Renal cortex interstitium (tissue), 15 donors: ENCODE measurements at places on chromosomes 6 and 20. TPM values are rescaled to one million over a fixed set of nuclear protein-coding genes. Genes with fewer than 3 reads are reported as not detected.

The GATA5 gene
- polyA plus RNA-seq: 8.0 TPM

The GPX5 gene
- not detected for polyA plus RNA-seq

The TRIM10 gene
- polyA plus RNA-seq: 0.39 TPM

The FOXQ1 gene
- polyA plus RNA-seq: 11.8 TPM

The HTR1E gene
- polyA plus RNA-seq: 0.93 TPM

The IL17F gene
- 0.59 TPM for polyA plus RNA-seq

The FOXA2 gene
- 0.06 TPM for polyA plus RNA-seq

DNA sequence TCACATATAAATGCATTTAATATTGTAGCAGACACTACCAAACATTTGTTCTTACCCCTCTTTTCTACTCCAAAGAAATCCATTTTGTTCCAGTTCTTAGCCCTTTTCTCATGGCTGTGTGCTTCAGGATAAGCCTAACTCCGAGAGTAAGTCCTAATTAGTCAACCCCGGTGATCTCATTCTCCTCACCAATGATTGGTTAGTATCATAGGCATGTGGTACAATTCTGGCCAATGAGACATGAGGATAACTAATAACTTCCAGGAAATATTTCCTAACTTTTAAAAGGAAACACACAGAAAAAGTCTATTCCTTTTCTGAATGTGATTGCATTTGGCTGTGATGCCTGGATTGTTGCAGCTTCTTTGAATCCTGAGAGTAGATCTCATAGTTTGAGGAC lies 116.0 kb downstream of the GPR63 start:
- DNase-seq: no peak

- no peak for DNase-seq
These were observed 94.0 kb upstream of the SLC2A12 start for GRCh38 chr6:134146268-134147033.

- no peak for DNase-seq
These were observed 101.7 kb upstream of the BMP2 start for GRCh38 chr20:6665621-6666355.

GRCh38 chr20:5996765-5997164 lies 46.3 kb downstream of the MCM8 start:
- no peak for DNase-seq

GRCh38 chr20:36927704-36928103 lies 23.8 kb downstream of the SAMHD1 start:
- no peak for DNase-seq

DNA sequence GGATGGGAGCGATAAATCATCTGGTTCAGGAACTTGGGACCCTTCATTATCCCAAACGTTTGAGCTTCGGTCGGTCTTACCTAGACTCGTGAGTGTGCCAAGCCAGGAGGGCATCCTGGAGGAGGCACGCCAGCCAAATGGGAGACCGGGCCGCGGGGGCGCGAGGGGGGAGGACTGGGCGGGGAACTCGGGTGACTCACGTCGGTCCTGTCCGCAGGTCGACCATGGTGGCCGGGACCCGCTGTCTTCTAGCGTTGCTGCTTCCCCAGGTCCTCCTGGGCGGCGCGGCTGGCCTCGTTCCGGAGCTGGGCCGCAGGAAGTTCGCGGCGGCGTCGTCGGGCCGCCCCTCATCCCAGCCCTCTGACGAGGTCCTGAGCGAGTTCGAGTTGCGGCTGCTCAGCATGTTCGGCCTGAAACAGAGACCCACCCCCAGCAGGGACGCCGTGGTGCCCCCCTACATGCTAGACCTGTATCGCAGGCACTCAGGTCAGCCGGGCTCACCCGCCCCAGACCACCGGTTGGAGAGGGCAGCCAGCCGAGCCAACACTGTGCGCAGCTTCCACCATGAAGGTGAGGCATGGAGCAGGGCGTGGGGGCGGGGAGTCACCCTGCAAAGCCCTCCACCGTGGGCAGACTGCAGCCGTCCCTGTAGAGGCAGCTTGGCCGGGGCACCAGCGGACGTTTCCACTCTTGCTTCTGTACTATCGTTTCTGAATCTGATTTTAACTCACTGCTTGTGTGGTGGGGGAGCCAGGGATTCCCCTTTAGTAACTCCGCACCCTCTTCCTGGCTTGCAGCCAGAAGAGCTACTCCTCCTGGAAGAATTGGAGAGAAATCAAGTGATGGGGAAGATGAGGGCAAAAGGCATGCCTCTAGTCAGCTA lies 2.7 kb downstream of the BMP2 start:
- DNase-seq: peak; percentile 10

- DNase-seq: no peak
These were observed 20.4 kb downstream of the ACSS1 start for GRCh38 chr20:25037288-25038102.

GRCh38 chr6:128357392-128358130 lies 162.8 kb downstream of the PTPRK start:
- no peak for DNase-seq

DNA sequence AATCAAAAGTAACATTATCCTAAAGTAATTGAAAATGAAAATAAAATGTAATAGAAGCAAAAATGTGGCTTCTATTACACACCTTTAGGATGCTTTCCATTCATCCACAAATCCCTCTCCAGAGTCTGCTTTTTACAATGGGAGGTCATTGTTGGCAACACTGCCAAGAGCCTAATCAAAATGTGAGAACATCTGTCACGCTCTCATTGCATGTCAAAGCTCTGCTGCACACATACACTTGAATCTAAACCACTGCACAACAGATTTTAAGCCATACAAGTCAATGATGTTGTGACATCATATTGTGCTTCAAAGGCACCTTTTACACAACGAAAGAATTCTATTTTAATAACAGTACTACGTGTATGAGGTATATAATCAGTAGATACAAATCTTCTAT lies 82.1 kb downstream of the PREP start:
- DNase-seq: no peak

DNA sequence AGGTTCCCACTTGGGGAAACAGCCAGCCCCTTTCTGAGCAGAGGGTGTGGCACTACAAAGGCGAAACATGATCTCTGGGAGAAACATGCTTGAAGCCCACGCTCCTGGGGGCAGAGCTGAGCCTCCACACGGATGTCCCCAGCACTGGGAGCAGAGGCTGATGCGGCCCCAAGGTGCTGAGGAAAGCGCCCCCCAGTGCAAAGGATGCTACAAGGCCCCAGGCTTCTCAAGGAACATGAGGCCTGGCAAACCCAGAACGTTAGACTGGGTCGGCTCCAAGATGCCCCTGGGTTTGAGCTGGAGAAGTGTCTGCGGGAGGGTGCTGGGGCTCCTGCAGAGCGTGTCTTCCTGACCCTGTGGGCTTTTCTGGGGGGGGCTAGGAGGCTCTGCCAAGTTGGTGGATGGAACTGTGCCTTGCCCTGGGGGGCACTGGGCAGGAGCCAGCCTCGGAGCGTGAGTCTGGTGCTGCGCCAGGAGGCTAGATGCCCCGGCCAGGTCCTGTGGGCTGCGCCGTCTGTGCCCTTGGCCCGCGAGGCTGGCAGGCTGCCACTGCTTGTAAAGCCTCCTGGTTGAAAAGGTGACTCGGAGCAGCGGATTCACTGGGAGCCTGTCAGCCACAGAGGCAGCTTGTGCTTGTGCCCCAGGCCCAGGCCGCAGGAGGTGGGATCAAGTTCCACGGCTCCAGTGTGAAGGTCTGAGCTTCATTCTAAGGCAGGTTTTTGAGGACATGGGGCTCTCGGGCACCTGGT lies 8.1 kb downstream of the SYNJ2 start:
- no peak for DNase-seq

GRCh38 chr20:17650301-17651128 lies 31.5 kb downstream of the RRBP1 start:
- DNase-seq: no peak

GRCh38 chr6:136547336-136547735 lies 2.9 kb downstream of the MAP7 start:
- DNase-seq: no peak

- no peak for DNase-seq
These were observed 181.9 kb downstream of the TBC1D7 start for GRCh38 chr6:13146442-13146841.

- DNase-seq: no peak
These were observed 174.2 kb downstream of the ANKRD60 start for GRCh38 chr20:58054082-58054779.

GRCh38 chr20:46752728-46753127 lies 43.3 kb downstream of the SLC2A10 start:
- no peak for DNase-seq
